T-helper 17 cell (primary cell): ENCODE measurements at places on chromosomes 3 and 15.

- no peak for DNase-seq
These were observed 51.6 kb downstream of the ATP10A start for GRCh38 chr15:25811481-25811906.

DNA sequence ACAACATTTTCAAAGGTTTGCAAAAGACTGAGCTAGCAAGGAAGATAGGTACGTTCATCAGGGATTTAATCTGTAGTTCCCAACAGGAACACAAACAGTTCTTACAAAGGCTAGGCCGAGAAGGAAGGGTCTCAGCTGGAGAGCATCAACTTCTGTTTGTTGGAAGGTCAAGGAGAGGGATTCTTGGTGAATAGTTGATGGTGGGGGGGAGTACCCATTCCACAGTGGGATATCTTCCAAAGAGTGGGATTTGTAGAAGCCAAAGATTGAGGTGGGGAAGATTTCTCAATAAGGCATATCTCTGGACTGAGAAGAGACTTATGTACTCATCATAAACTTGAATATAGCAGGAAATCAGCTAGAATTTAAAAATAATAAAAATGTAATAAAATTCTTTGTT is 231.8 kb downstream of the CHST2 start:
- DNase-seq: no peak

- DNase-seq: no peak
These were observed 148.5 kb downstream of the OTOL1 start for GRCh38 chr3:161644891-161645635.

- no peak for DNase-seq
These were observed 214.8 kb upstream of the TPRG1 start for GRCh38 chr3:188956839-188957489.

DNA sequence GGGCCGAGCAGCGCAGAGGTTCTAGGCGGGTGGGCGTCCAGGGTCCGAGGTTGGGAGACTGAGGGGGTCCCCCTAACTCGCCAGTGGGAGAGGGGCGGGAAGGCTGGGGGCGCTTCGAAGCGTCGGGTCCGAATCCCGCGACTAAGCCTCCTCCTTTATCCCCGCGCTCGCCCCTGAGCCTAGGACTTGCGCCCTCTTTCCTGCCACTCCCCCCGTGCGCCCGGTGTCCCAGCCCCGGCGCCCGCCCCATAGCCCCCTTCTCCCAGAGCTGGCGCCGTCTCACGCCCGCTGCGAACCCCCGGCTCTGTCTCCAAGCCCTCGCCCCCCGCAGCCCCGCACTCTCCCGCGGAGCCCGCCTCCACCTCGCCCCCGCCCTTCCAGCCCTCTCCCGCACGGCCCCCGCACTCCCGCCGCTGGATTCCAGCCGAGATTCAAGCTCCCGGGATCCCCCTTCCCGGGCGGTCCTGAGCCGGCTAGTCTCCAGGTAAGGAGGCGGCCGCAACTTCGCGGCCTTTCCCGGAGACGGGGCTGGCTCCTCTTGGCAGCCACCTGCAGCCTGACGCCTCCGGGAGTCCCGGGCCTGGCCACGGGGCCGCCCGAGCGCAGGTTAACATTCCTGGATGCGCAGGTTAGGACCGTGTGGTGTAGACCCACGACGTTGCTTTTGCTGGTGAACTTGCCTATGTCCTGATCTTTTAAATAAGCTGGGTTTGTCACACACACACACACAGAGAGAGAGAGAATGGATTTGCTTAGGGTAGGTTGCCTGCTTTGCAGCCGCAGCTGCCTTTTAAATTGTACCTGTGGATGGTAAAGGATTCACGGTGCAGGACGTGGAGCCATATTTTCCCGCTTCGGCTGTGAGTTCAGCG is 563 bp downstream of the PXYLP1 start:
- no peak for DNase-seq

DNA sequence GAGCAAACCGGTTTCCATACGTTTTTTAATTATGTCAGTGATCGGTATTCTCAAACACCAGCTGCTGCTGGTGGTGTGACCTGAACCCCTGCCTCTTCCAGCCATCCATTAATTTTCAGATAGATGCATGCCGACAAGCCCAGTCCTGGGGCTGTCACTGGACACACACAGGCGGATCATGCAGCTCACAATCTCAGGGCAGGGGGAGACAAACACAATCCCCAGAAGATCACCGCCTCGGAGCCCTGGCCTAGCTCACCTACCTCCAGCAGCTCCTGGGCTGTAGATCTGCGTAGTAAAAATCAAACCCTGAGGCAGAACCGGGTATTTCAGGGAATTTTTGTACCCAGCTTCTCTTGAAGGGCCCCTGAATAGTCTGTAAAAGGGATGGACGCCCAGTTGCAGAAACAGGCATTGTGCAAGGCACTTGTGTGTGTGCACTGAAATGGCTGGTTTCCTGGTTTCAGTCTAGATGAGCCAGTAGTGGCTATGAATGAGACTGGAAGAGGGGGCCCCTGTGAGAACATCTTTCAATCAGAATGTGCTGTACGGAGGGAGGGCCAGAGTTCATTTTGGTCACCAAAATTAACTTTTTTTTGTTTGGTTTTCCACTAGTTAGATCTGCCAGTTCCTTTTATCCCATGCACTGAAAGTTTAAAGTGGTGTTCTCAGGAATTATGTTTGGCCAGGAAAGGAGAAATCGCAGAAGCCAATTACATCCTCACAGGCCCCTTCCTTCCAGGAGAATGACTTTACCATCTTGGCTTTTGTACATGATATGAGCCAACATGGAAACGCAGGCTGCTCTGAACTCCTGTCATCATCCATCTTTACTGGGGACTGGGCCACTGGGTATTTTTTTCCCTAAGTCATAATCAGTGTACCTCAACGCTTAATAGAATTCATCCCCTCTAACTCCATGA is 55.0 kb upstream of the RPL32 start:
- DNase-seq: no peak

- no peak for DNase-seq
These were observed 118.9 kb downstream of the FOXP1 start for GRCh38 chr3:71464613-71465012.

- no peak for DNase-seq
These were observed 452.2 kb upstream of the WNT5A start for GRCh38 chr3:55939287-55939686.

- no peak for DNase-seq
These were observed at the start of gene ST8SIA2 for GRCh38 chr15:92393071-92393979. Gene ST8SIA2 (plus strand): TSS chr15:92393881. CDS start chr15:92394065, 184 bp downstream.

DNA sequence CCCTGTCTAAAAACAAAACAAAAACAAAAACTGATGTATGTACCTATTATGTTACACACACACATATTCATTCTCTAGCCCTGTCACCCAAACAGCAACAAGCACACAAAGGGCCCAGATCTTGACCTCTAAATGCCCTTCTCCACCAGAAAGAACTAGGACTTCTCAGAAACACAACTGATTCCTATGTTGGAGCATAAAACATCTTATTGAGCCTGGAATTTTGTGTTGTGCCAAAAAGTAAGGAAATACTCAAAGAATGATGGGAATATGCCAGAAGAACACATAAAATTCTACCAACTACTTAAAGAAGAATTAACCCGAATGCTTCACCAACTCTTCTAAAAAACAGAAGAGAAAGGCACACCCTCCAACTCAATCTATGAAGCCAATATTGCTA is 66.7 kb upstream of the OCA2 start:
- DNase-seq: no peak

DNA sequence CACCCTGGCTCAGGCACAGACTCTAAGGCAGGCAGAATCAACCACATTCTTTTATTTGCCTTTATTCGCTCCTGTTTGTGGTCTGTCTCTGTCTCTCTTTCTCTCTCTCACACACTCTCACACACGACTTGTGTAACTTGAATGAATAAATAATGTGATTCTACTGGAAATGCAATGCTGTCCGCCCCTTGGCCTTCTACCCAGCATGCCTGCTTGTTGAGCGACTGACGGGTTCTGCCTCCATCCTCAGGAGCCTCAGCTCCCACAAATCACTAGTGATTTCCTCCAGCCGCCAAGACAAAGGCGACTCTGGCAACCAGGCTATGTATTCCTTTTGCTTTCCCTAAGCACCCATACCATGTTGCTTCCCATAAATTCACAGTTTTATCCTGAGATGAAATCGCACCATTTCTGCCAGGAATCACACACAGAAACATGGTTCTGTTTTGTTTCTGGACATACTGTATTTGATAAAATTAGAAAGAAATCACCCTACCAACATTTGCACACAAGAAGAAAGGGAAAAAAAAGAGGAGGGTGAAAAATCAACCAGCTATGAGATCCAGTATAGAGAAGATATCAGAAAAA is 460.8 kb downstream of the MAGI1 start:
- no peak for DNase-seq

- no peak for DNase-seq
These were observed 29.6 kb downstream of the LMLN start for GRCh38 chr3:197989651-197990050.

DNA sequence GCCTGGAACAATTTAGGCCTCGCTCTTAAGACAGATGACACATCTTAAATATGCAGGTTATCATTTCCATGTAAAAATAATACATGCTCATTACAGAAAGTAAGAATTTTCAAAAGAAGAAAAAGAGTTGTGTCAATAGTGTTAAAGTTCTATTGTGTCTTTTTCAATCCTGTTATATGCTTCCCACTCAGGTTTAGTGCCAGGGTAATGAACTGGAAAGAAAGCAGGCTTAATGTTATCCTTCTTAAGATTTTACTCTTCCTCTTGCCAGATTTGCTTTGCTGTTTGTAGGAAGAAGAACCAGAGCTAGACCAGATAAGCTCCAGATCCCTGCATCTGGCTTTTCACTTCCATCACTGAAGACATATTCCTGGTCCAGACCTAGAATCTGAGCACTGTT is 128.6 kb downstream of the TPRG1 start:
- no peak for DNase-seq

DNA sequence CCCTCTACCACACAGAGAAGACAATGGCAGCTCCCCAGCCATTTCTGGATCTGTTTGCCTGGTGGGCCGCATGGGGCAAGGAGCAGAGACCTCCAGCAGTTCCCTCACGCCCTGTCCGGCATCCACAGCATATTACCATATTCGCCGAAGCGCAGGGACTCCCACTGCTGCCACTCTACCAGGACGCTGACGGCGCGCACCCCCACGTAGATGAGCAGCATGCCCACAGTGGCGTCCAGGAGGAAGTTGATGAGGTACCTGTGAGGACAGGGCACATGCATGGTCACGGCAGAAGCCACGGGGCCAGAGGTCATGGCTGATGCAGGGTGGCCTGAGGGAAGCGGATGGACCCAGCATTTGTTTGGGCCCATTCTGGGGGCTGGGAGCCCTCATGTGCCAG is 14.8 kb upstream of the MUSTN1 start:
- no peak for DNase-seq

GRCh38 chr3:107496855-107497254 is 25.9 kb upstream of the BBX start:
- no peak for DNase-seq

GRCh38 chr15:92903631-92903965 is 3.5 kb downstream of the CHD2 start:
- no peak for DNase-seq

DNA sequence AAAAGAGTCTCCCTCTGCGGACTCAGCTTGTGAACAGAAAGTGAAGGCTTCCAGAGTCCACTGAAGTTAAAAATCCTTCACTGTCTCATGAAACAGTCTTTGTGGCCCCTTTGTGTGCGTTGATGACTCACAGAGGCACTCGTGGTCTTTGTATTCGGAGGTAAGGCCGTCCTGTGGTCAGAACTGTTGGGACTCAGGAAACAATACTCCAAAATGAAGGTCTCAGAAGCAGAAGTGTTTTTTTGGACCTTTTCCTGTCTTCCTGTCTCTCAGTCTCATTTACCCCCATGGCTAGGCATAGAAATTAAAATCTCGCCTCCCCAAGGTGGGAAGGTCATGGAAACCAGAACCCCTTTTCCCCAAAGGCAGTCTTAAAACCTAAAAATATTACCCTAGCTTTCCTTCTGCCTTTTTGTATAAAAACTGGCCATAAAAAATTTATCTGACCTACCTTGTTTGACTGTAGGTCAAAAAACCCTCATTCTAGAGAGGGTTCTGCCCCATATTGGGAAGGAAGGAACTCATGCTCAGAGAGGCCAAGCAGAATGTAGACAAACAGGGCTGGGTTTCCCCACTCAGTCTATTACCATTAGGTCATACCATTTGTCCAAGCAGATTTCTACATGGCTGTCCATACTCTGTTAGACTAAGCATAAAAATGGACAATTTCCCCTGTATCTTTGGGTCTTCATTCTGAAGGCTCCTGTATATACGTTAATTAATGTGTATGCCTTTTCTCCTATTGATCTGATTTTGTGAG is 19.1 kb upstream of the EPB42 start:
- no peak for DNase-seq

- DNase-seq: no peak
These were observed 12.6 kb downstream of the MELTF start for GRCh38 chr3:197017003-197017402.

DNA sequence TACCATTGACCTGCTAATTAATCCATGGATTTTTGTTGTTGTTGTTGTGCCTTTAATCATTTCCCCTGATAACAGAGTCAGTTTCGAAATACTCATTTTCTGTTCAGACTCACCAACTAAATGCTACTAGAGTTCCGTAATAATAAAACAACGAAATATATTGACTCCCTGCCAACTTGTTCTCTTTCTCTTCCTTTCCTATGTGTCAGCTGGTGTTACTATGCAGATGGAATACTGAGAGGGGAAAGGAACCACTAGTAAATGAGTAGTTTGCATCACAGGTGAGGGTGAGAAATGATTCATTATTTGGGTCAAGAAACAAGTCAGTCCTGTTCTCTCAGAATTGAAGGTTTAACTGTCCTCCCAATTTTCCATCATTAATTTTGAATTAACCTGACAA is 1027.3 kb downstream of the TUSC7 start:
- no peak for DNase-seq

- DNase-seq: no peak
These were observed 22.9 kb downstream of the SIAH2 start for GRCh38 chr3:150739877-150740645.
